ENCODE measurements at places on chromosomes 7 and 10.

DNA sequence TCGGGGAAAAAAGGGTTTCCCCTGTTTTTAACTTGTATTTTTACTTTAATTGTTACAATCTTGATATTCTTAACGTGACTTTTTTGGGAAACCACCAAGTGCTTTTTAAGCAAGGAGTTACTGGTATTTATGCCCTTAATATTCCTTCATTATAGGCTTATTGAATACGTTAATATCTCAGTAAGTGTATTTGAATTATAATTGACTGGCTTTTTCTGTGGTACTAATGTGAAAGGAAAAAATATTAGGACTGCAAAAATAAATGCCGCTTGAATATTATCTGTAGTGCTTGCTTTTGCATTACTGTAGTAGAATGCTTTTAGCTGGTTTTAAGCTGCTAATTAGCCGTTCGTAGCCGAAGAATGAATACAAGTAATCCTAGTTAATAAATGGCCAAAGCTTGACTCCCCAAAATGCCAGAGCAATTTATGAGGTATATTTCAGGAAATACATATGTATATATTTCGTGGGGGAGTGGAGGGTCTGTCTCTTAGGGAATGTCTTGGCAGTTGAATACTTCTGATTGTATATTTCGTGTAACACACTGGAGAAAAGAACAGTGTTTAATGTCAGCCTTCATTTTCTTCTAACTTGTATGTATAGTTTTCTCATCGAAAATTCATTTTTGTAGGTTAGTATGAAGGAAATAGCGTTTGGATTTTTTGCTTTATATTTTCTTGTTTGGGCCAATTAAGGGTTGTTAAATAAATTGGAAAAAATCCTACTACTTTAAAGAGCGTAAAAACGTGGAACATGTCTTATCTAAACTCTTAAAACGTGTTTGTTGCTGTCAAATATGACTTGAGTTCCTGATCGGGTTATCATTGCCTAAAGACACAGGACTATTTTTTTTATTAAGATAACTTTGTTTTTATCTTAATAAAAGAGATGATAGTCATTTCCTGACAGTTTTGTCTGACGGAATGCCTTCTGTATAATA is 1.5 kb downstream of the PDCD4 start:
- DNase-seq, result no peak

DNA sequence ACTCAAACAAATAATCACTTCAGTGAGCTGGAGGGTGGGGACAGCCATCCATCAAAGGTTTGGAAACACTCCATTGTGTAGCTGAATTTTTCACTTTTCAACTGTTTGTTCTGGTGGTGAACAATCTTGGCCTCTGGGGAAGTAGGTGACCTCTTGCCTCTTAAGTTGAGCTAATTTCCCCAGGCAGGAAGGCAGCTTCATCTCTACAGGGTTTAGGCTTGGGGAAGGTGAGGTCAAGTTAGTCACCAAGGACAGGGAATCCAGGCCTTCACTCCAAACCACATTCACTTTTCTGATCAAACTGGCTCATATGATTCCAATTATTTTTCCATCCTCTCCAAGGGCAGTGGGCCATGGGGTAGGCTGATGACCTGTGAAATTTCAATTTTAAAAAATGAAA is 138.3 kb upstream of the HABP2 start:
- no peak for DNase-seq

DNA sequence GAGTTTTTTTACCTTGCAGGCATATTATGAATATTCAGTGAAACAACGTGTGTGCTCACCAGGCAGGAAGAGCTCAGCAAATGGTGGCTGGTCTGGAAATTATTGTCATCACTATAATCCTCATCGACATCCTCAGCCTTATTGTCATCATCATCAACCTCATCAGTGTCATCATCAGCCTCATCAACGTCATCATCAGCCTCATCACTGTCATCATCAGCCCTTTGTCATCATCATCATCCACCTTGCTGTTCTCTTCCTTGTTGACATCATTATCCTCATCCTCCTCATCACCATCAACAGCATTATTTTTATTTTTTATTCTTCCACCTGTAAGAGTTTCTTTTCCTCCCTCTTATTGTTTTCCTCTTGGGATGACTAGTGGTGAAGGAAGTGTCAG is 142.3 kb upstream of the GPR26 start:
- DNase-seq, result no peak

GRCh38 chr7:36208426-36208825 is 55.4 kb downstream of the EEPD1 start:
- no peak for DNase-seq

- DNase-seq, result no peak
Measured at GRCh38 chr10:28692050-28692449, 14.7 kb downstream of the BAMBI start.

Data from SK-MEL-5 (cell line).